ENCODE measurements at places on chromosomes 5 and 9.

DNA sequence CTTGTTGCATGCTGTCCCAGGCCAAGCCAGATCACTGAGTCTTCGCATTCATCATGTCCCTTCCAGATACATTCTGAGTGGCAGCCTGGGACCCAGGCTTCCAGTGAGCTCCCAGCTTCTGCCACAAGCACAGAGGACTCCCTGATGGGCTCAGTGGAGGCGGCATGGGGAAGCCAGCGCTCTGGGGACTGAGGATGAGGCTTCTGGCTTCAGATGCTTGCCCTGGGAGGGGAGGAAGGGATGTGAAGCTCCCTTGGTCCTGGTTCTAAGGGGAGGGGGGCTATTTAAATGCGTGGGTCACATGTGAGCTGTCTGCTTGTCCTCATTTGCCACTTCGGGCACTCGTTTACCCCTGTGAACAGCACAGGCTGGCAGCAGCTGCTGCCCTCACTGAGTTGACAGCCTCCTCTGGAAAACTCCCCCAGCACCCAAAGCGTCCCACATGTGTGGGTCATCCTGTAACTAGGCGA lies 174.0 kb downstream of the NR3C1 start:
- no peak for DNase-seq

GRCh38 chr5:97608501-97608900 lies 425.5 kb upstream of the RIOK2 start:
- DNase-seq: no peak

DNA sequence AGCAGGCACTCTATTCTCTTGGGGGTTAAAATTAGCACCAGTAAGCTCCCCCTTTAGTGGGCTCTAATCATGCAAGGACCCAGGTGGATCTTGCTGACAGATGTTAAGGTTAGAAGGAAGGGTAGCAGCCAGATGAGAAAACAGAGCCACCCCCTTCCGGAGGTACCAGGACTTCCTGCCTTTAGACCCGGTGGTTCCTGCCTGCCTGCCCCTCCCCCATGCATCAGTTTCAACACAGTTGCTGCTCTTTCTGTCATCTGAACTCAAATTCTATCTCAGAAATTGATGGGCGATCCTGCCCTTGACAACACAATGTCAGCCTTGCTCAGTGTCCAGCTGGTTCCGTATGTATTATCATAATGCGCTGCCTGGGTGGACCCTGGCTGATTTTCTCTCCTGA lies 287.3 kb downstream of the EBF1 start:
- DNase-seq: peak; percentile 19

GRCh38 chr9:98923451-98924123 lies 20.1 kb upstream of the COL15A1 start:
- no peak for DNase-seq

DNA sequence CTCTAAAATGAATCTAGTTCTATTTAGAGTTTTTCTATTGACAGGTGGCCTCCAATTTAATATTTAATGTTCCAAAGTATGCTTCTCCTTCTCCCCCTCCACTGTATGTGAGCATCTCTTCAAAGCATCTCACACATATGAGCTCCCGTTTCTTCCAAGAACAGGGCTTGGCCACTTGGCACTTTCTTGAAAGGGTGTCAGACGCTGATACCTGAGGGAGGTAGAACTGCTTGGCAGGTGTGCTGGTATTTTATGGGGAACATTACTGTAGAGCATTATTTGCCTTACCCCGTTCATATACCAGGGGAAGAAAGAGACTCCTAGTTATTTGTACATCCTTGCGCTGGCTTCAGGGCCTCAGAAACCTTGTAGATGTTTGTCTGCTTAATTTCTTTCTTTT lies 1.9 kb downstream of the RCL1 start:
- DNase-seq: no peak

GRCh38 chr9:108270561-108270960 lies 585.2 kb downstream of the ACTL7B start:
- DNase-seq: no peak

DNA sequence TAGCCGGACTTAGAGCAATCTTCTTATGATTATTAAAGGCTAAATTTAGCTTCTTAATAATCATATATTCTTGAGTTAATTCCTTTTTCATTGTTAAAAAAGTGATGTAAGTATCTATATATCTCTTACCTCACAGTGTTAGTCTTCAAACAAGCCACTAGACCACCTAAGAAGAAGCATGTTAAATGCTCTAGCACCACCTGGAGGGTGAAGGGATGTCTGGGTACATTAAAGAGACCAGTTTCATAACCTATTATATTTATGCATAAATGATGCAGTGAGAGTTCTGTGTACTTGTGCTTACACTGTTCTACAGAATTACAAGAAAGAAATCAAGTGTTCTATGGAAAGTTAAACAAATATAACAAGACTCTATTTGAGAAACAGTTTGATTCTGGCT lies 55.9 kb upstream of the SLCO6A1 start:
- no peak for DNase-seq

- no peak for DNase-seq
Observed at GRCh38 chr9:27599102-27599869, 26.0 kb upstream of the C9orf72 start.

GRCh38 chr9:108830272-108830671 lies 25.5 kb downstream of the ACTL7B start:
- no peak for DNase-seq

- no peak for DNase-seq
Observed at GRCh38 chr9:122767817-122768216, 20.9 kb upstream of the OR5C1 start.

- no peak for DNase-seq
Observed at GRCh38 chr5:143218517-143219170, 184.8 kb downstream of the NR3C1 start.

- no peak for DNase-seq
Observed at GRCh38 chr5:121890297-121890858, 38.7 kb downstream of the FTMT start.

DNA sequence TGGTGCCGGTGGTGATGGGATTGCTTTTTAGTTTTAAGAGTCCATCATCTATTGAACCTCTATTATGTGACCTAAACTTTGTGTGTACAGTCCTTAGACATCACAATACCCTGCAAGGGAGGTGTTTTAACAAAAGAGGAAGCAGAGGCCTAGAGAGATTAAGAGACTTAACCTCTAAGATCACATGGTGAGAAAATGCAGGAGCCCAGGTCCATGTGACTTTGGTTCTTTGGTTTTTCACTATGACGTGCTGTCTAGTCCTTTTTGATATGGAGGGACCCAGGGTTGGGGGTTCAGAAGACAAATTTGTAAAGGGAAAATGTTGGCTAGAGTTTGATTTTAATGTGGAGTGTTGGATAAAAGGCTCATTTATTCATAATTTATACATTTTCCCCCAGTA lies 34.1 kb upstream of the TRMT10B start:
- no peak for DNase-seq

GRCh38 chr9:95689669-95690068 lies 172.9 kb upstream of the PTCH1 start:
- no peak for DNase-seq

GRCh38 chr9:120740132-120740531 lies 25.9 kb upstream of the MEGF9 start:
- no peak for DNase-seq

- no peak for DNase-seq
Observed at GRCh38 chr5:120108586-120109248, 355.4 kb upstream of the PRR16 start.

GRCh38 chr5:34412736-34413135 lies 243.4 kb upstream of the RAI14 start:
- DNase-seq: no peak

DNA sequence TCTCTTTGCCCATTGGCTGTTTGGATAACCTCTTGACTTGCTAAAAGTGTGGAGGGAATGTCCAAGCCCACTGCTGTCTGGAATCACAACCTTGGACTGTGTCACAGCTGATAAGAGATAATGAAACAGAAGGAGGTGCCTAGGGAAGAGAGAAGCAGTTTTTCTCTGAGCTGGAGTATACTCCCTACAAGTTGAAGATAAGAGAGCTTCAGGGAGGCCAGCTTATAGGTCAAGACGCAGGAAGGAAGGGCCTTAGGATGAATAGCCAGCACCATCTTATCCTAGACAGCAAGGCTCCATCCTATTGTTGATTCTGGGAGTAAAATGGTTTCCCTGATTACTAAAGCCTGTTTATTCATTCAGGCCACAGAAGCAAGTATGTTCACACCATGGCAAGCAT lies 244.7 kb downstream of the NPR3 start:
- no peak for DNase-seq

DNA sequence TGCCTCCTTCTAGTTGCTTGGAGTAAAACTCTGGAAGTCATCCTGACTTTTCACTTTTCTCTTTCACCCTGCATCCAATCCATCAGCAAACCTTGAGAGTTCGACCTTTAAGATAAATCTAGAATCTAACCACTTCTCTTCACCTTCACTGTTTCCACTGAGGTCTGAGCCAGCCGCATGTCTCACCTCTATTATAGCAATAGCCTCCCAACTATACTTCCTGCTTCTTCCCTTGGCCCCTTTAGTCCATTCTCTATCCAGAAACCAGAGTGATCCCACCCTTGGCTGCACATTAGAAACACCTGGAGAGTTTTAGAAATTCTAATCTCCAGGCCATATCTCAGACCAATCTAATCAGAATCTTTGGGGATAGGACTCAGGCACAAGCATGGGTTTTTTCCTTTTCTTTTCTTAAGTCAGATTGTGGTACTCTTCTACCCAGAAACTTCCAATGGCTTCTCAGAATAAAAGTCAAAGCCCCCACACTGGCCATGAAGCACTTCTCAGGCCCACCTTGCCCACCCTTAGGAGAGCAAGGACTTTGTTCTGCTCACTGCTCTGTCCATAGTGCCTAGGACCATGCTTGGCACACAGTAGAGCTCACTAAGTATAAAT lies 33.1 kb downstream of the MFAP3 start:
- DNase-seq: no peak

- no peak for DNase-seq
Observed at GRCh38 chr5:10456583-10457420, 15.1 kb downstream of the ROPN1L start.

- DNase-seq: no peak
Observed at GRCh38 chr5:5983261-5983980, 394.9 kb downstream of the MED10 start.

DNA sequence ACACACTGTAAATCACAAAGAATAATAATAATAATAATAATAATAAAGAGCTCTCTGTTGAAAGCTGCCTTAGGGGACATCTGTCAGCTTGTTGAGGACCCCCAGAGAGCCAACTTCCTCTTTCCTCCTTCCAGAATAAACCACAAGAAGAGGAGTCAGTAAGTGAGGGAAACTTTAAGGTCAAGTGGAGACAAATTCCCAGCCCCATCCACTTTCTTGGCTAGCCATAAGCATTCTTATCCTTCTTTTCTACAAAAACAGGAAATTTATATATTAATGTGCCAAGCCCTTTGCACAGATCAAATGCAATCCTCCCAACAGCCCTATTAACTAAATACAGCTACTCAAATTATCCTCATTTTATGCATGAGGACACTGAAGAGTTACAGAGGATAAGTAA lies 9.4 kb upstream of the C5orf58 start:
- no peak for DNase-seq

GRCh38 chr5:110738503-110738811 lies 350 bp upstream of the SLC25A46 start:
- DNase-seq: no peak

Data from stimulated activated CD4-positive, alpha-beta T cell treated with anti-CD3 and anti-CD28 coated beads, Interleukin-1b, Interleukin-23, amount 100 ng/mL, for 1 hour (primary cell).